ENCODE measurements at places on chromosomes 7 and 10. TPM values are rescaled to one million over a fixed set of nuclear protein-coding genes. Genes with fewer than 3 reads are reported as not detected.
A peak's percentile ranks its signal among the peaks of the same experiment; 100 is the strongest.

The AZGP1 gene
- not detected for total RNA-seq

DNA sequence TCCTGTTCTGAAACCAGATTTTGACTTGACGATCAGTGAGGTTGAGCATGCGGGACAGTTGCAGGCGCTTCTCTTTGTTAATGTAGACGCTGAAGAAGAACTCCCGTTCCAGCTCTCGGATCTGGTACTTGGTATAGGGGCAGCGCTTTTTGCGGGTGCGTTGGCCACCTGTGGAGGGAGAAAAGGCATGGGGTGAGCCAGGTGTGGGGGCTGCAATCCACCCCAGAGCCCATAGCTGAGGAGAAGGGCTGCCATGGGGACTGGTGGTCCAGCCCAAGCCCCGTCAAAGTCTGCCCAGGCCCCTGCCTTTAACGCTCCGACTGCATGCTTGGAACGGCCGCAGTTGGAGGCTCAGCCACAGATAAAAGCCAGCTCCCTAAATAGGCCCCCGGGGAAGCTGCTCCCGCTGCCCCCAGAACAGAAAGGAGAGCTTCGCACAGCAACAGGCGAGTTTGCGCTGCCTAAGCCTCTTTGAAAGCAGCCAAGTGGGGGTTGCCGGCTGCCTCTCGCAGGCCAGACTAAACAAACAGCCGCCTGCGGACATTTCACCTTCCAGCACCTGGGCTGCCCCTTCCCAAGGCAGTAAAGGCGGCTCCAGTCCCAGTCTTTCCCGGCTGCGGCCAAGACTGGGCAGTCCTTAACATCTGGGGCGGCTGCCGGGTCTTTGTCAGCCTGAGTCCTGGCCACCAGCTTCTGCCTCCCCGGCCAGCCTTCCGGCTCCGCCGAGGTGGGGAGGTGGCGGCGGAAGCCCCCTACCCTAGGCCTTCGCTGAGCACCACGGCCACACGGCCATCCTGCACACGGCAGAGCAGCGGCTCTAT, 2.0 kb downstream of the HOXA11 start:
- no peak overlapping the region for H3K27ac ChIP-seq
- H3K4me1 ChIP-seq = peaks cover 49% of the 10 kb centered on the region
- DNase-seq = peak; percentile 23

GRCh38 chr7:37285706-37286453, 162.8 kb downstream of the ELMO1 start:
- peak; percentile 33 for DNase-seq
- H3K27ac ChIP-seq = no peak overlapping the region
- H3K4me1 ChIP-seq = peaks cover 11% of the 10 kb centered on the region
- no peaks in the 10 kb centered on the region for H3K36me3 ChIP-seq

GRCh38 chr7:141157138-141157765, 83.4 kb downstream of the TMEM178B start:
- DNase-seq = no peak
- no peaks in the 10 kb centered on the region for H3K36me3 ChIP-seq
- H3K27ac ChIP-seq = no peak overlapping the region
- H3K4me1 ChIP-seq = no peaks in the 10 kb centered on the region
- H3K27me3 ChIP-seq = no peaks in the 10 kb centered on the region
- H3K4me3 ChIP-seq = no peak overlapping the region

DNA sequence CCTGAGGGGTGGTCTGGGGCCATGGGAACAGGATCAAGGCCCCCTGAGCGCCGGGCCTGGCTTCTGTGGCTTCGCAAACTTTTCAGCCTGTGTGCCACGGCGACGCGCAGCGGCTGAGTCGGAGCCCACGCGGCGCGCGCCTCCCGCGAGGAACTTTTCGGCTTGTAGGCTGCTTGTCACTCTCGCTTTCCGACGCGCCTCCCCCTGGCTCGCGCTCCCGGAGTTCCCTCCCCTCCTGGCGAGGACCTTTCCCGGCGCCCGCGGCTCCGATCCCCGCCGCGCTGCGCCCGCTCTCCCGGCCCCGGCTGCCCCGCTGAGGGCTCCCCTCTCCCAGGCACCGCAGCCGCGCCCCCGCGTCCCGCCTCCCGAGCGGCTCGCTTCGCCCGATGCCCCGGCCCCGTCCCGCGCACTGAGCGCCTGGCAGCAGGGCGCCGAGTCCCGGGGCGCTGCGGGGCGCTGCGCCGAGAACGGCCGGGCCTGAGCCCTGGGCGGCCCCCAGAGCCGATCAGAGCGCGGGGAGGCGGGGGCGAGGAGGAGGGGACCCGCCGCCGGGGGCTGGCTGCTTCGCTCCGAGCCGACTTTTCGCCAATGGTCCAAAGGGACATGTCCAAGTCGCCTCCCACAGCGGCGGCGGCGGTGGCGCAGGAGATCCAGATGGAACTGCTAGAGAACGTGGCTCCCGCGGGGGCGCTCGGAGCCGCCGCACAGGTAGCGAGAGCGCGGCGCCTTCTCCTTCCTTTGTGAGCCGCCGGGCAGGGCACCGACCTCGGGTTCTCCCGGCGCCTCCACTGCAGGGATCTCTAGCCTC, at the start of gene CACNB2:
TSS of gene CACNB2 (plus strand) at position 276 of the 808 bp plus-strand sequence.
- H3K4me1 ChIP-seq = no peaks in the 10 kb centered on the region
- peaks cover 12% of the 10 kb centered on the region for H3K27me3 ChIP-seq
- H3K4me3 ChIP-seq = no peak within 1 kb of the TSS
- DNase-seq = no peak
- H3K27ac ChIP-seq = no peak within 1 kb of the TSS

DNA sequence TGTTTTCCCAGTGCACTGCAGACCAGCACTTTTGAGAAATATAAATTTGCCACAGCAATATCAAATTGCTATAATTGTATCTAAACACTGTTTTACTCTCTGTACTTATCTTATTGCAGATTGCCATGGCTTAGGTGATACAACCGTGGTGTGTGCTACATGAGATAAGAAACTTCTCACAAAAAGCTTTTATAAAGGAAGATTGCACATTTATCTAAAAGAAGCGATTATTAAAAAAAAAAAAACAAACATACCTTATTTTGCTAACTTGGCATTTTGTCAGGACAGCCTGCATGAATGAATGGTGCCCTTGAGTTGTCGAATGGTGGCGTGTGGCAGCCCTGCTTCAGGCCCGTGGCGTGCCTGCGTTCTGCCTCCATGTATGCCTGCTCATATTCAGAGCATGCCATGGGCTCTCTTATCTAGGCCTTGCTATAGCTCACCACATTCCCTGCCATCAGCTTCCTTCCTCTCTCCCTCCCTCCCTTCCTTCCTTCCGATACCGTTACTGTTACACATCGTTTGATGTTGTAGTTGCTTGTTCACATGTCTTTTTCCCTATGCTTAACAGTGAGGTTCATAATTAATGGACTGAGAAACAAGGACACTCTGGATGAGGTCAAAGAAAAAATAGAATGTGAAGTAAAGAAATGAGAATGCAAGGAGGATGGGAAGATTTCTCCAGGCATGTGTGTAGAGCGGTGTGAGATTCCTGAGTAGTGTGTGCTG, 34.9 kb downstream of the PRKAR2B start:
- no peak for DNase-seq
- H3K27ac ChIP-seq = no peak overlapping the region
- H3K27me3 ChIP-seq = no peaks in the 10 kb centered on the region
- H3K36me3 ChIP-seq = no peaks in the 10 kb centered on the region
- H3K4me1 ChIP-seq = no peaks in the 10 kb centered on the region

GRCh38 chr10:127854769-127855590, 37.8 kb downstream of the CLRN3 start:
- H3K4me1 ChIP-seq = peaks cover 22% of the 10 kb centered on the region

DNA sequence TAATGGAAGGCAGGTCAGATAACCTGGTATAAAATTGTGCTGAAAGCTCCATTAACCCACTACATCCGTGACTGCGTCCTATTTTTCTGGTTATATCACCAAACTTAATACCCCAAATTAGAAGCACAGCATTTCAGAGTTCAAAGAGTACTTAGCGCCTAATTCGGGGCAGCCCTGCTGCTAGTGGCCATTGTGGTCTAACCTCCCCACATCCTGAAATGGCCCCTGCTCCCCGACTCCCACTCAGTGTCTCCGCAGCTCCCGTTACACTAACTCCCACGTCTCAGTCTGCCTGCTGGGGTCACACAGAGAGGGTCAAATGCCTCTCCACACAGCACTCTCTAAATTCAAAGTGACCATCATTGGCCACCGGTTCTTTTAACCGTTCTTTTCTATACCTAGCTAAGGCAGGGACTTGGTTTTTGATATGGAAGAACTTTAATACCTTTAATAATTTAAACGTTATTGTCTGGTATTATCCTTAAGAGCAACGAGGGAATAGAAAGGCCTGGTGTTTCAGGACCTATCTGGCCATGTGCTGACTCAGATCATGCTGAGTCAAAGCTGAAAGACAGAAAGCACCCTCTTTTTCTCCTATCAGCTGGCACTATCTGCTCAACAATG, 117.1 kb downstream of the KMT2E start:
- H3K36me3 ChIP-seq = peaks cover 25% of the 10 kb centered on the region
- no peak overlapping the region for H3K4me3 ChIP-seq
- H3K27me3 ChIP-seq = no peaks in the 10 kb centered on the region
- no peak overlapping the region for H3K27ac ChIP-seq
- no peak for DNase-seq
- peaks cover 4% of the 10 kb centered on the region for H3K4me1 ChIP-seq

The AMZ1 gene
- total RNA-seq = 0.27 TPM

DNA sequence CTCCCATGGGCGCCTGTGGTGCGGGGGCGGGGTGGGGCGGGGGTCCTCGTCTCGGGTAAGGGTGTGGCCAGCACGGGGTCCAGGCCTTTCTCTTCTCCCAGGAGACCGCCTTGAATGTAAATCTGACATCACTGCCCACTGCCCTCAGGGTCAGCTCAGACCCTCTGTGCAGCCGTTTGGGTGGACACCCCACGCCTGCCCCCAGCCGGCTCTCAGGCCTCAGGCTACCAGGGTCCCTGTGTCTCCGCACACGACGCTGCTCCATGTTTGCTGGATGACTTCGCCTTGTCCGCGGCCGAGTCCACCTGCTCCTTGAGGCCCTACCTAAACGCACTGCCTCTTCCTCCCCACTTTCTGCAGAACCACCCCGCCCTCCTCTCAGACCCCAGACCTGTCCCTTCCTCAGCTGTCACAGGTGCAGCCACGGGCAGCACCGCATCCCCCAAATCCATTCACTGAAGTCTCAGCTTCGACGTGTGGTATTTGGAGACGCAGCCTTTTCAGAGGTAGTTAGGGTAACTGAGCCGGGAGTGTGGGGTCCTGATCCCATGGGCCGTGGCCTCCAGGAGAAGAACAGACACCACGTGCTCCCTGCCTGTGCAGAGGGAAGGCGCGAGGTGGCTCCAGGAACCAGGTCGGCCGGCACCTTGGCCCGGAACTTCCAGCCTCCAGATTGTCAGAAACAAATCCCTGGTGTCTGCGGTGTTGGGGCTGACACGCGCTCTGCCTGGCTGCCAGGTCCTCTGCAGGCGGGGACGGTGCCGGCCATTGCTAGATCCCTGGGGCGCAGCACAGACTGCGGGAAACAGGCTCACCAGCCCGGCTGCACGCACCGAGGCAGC, 97.4 kb upstream of the DIP2C start:
- peaks cover 12% of the 10 kb centered on the region for H3K4me1 ChIP-seq
- no peak overlapping the region for H3K27ac ChIP-seq
- H3K36me3 ChIP-seq = no peaks in the 10 kb centered on the region
- H3K27me3 ChIP-seq = peaks cover 8% of the 10 kb centered on the region
- no peak overlapping the region for H3K4me3 ChIP-seq

The PON1 gene
- not detected for total RNA-seq

DNA sequence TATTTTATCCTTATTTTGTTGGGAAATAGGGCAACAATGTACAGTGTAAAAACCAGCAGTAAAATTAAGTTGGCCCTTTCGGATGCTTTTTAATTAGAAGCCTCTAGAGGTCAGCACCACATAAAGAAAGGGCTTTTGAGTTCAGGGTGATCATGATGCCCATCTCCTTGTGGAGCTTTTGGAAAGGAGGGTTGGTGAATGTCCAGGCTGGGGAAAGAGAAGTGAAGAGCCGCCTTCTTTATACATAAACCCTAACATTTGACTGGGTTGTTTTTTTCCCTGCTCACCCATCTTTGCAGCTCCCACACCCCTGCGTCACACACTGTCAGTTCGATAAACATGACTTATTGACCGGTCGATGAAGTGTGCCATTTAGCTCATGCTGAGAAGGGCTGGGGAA, 29.8 kb downstream of the MTURN start:
- H3K27me3 ChIP-seq = no peaks in the 10 kb centered on the region
- no peak overlapping the region for H3K4me3 ChIP-seq
- no peak overlapping the region for H3K27ac ChIP-seq
- DNase-seq = peak; percentile 51

- peaks cover 2% of the 10 kb centered on the region for H3K4me1 ChIP-seq
- peaks cover 5% of the 10 kb centered on the region for H3K27me3 ChIP-seq
- no peak overlapping the region for H3K4me3 ChIP-seq
- H3K36me3 ChIP-seq = no peaks in the 10 kb centered on the region
- no peak for DNase-seq
Observed at GRCh38 chr10:70277396-70278030, 6.3 kb downstream of the NPFFR1 start.

All from natural killer cell (primary cell).